ENCODE measurements at places on chromosomes 11 and 22. TPM values are rescaled to one million over a fixed set of nuclear protein-coding genes. Genes with fewer than 3 reads are reported as not detected.

DNA sequence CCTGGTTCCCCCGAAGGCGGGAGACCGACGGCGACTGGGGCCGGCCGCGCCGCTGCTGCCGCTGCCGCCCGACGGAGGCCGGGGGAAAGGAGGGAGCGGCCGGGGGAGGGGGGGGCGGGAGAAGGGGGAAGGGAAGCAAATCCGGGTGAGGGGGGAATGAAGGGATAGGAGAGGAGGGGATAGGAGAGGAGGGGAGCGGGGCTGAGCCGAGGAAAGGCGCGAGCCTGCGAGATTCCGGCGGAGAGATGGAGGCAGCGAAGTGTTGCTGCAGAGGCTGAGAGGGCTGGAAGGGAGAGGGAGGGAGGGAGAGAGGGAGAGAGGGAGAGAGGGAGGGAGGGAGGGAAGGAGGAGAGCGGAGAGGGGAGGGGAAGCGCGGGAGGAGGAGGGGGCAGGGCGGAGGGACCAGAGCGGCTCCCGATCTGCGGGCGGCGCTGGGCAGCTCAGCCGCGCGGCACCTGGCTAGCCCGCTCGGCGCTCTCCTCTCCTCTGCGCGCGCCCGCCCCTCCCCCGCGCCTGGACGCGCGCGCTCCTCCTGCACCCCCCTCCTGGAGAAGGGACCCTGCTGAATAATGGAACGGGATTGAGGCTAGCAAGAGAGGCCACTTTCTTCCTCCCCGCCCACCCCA, 52.3 kb downstream of the SLC22A12 start:
- DNase-seq = no peak

GRCh38 chr11:126601550-126602215, 246.2 kb downstream of the ST3GAL4 start:
- no peak for DNase-seq

DNA sequence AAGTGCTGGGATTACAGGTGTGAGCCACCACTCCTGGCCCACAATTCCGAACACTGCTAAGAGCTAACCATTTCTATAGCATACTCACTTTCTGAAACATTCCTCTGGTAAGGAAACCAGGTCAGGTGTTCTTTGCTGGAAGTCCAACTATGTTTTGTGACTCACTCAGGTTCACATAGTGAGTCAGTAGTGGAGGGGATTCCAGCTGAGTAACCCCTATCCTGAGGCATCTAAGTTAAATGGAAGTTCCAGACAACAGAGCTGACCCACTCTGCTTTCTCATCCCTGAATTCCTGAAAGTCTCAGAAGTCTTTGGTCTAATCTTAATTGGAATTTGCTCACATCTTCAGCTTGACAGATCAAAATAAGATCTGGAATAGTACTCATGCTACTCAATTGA, 3.0 kb upstream of the CHRNA10 start:
- DNase-seq = no peak

DNA sequence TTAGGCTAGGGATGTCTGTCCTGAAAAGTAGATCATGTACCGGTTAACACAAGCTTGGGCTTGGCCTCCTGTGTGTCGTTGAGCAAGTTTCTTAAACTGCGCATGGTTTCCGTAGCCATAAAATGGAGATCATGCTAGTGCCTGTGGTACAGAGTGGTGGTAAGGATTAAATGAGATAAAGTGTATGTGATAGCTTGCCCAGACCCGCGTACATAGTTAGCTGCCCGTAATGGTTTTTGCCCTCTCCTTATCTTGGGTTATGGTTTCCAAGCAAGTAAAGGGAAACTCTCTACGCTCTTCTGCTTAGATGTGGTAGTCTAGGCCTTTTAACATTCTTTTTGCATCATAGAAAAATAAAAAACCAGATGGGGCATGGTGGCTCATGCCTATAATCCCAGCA, 11.0 kb upstream of the PTPRJ start:
- DNase-seq = no peak

DNA sequence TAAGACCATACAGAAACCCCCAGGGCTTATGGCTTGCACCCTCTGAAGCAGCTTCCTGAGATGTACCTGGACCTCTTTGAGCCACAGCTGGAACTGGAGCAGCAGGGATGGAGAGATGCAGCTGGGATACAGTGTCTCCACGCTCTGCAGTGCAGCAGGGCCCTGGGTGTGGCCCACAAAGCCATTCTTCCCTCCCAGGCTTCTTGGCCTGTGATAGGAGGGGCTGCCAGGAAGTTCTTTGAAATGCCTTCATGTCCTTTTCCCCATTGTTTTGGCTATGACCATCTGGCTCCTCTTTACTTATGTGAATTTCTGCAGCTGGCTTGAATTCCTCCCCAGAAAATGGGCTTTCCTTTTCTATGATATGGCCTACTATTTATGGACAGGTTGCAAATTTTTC, 37.1 kb upstream of the RAB38 start:
- no peak for DNase-seq

DNA sequence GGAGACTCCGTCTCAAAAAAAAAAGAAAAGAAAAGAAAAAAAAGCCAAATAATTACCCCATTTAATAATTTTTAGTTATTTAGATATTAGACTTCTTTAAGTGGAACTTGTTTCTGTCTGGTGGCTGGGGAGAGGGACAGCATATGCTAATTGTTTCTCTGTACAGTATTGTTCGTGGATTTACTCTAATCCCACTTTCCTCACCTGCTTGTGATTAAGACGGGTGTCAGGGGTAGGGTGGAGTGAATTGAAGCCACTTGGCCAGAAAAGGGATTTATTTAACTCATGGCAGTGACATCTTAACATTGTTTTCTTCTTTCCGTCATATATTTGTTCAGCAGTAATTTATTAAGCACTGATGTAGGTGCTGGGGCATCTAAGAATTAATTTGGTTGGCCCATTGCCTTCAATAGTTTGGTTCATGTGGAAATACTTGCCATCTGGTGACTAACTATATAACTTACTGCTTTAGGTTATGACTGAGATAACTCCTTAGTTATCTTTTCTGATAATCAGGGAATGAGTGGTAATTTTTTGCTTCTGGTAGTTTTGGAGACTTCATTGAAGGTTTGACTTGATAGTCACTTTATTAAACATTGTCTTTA, 4.6 kb downstream of the TNRC6B start:
- DNase-seq = no peak

GRCh38 chr22:49536571-49537131, 291.0 kb downstream of the BRD1 start:
- no peak for DNase-seq

DNA sequence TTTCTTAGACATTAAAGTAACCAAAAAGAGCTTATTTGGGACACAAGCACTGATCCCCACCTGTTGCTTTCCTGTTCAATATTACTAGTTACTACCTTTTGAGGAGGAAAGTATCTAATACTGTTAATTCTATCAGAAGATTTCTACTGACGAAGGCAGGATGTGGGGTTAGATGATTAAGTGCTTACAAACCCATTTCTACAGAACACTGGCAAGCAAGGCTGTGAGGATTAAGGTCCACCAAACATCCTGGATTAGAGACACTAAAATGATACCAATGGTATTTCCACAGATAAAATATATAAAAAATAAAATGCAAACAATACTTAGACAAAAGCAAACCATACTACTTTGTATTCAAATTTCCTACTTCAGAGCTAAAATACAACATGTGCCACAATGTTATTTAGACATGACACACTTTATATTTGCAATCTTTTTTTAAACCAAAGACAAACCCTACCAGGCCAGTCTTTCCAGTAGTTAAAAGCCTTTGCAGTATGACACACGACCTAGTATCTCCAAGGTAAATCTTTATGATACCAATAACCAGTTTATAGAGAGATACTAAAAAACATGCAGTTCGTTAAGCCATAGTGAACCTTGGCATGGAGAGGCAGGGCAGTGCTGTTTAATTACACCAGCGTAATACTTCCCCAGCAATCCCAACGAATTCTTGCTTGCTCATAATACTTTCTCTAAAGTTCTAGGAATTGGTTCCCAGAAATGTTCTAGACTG, 71.2 kb upstream of the TP53AIP1 start:
- DNase-seq = no peak

DNA sequence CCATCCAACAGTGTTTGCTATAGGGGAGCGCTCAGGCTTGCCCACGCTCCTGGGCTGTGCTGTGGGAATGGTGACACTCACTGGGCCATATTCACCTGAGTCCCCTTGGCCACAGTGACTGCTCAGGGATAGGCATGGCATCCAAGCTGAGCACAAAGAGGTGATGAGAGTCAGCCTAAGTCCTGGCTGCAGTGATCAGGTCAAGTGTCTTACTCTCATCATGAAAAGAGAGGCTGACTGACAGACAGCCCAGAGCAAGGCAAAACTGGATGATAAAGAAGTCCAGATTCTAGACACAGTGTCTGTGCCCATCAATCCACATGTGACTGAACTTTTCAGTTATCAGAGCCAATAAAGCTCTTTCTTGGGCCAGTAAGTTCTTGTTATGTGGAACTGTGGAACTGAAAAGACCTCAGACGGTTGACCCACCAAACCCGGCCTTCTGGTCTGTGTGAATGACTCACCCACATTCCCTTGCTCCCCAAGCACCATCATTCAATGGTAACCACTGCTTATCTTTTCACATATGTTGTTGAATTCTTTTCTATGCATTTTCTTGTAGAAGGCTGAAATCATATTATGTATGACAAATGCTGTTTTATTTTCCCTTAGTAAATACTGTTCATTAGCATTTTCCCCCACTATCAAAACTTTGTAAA, 43.2 kb upstream of the YPEL1 start:
- DNase-seq = no peak

- DNase-seq = no peak
Observed at GRCh38 chr22:29877620-29878019, 5.4 kb upstream of the MTMR3 start.

- no peak for DNase-seq
Observed at GRCh38 chr11:120184946-120185705, 25.7 kb upstream of the OAF start.

Gene LARGE2
- not detected for total RNA-seq

Gene CYTH4
- total RNA-seq = 0.47 TPM

Gene GRK3
- 0.53 TPM for total RNA-seq

Gene EFCAB6
- total RNA-seq = 0.23 TPM
